Activated CD8-positive, alpha-beta memory T cell treated with anti-CD3 and anti-CD28 coated beads, Interleukin-2, amount 50 U/mL, for 48 hours (primary cell): ENCODE measurements at places on chromosomes 2 and 18.
A peak's percentile ranks its signal among the peaks of the same experiment; 100 is the strongest.

DNA sequence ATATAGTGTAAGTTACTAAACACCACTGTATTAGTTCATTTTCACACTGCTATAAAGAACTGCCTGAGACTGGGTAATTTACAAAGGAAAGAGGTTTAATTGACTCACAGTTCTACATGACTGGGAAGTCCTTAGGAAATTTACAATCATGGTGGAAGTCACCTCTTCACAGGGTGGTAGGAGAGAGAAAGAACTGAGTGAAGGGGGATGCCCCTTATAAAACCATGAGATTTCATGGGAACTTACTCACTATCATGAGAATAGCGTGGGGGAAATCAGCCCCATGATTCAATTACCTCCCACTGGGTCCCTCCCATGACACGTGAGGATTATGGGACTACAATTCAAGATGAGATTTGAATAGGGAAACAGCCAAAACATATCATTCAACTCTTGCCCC lies 618.0 kb downstream of the NYAP2 start:
- DNase-seq = no peak

DNA sequence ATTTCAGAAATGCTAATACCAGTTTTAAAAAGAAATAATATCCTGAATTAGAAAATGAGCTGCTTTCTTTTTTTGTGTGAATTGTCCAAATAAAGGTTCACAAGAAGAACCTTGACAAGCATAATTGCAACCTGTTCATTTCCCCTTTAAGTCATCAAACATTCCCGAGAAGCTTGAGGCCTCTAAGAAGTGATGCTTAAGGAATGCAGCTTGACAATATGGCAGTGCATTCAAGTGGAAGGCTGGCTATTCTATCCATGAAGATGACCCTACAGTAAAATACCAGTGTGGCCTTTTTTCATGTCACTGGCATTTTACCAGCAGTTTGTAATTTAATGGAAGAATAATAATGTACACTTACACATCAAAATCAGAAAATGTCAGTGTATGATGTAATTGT lies 216.7 kb downstream of the CTNNA2 start:
- DNase-seq = no peak

GRCh38 chr18:74444104-74444503 lies 13.0 kb downstream of the DIPK1C start:
- DNase-seq = no peak

GRCh38 chr2:180222644-180223043 lies 215.5 kb upstream of the CWC22 start:
- no peak for DNase-seq

GRCh38 chr2:46562451-46562840 lies 83.1 kb downstream of the TMEM247 start:
- no peak for DNase-seq

DNA sequence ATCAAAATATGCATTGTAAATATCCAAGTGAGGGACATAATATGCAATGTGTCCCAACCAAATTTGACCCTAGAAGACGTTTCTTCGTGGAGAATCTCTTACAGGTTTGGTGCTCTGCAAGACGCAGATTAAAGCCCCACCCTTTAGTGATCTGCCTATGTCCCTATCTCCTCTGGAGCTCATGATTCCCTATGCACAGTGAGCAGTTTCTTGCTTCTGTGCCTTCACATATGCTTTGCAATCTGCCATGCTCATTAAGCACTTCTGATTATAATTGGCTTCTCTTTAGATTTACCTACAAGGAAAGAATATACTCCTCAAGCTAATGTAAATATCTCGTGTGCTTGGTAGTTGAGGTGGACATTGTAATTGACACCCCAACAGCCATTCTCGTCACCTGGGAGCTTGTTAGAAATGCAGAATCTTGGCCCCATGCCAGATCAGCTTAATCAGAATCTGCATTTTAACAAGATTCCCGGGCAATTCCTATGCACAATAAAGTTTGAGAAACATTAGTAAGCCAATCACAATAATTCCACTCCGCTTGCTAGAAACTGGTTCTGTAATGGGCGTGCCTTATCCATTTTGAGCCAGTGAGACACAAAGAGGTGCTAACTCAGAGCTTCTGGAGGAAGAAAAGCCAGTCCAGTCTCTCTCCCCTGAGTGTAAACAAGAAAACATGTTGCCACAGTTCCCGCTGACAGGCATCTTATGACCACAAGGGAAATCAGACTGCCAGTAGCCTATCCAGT lies 2.8 kb upstream of the PUM2 start:
- DNase-seq = no peak

DNA sequence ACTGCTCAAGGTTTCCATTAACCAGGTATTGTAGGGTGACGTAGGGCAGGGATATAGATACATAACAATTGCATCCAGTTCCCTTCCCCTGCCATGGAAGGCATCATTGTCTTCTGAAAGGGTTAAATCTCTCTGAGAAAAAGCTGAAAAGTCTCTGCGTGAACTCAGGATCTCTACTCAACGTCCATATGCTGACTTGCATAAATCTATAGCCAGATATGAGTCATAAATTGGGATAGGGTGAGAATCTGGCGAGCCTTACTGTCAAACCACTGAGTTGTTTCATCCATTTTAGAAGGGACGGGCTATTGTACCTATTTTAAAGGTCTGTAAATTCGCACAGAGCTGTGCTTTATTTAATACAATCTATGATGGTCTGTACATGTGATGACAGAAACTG lies 258.3 kb downstream of the L3MBTL4 start:
- DNase-seq = no peak

GRCh38 chr2:207032490-207032889 lies 93.2 kb downstream of the CPO start:
- no peak for DNase-seq

DNA sequence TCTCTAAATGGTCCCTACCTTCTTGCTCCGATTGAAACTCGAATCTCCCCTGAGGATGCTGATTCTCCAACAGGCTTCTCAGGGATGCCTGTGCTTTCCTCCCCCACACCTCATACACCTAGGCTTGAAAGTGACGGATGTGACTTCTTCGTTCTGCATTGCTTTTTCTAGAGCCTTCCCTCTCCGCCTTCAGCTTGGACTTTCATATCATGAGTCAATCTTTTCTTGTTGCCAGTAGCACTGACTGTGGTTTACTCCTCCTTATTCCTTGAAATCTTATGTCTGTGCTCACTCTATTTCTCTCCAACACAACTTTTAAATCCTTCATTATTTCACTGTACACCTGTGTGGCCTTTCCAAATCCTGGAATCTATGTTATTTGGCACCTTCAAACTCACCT lies 451.4 kb downstream of the TMX3 start:
- DNase-seq = no peak

DNA sequence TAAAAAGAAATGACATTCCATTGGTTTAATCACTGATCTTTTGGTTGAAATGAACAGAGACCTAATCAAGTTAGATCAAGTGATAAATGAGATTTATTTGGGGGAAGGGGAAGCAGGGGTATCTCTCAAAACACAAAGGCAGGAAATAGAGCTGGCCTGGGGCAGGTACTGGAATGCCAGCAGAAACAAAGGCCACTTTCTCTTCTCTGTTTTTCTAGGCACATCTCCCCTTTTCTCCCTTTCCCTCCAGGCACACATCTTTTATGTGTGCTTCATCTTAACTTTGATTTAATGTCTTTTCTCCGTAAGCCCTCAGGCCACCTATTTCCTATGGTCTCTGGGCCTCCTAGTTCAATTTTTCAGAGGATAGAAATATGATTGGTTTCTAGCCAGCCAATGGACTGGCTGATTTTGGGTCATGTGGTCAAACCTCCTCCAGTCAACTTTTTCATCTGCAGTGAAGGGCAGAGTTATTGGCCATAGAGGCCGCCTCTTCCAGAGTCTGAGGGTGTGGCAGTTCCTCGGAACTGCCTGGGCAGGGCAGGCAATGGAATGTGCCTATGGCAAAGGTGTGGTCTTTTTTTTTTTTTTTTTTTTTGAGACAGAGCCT lies 58.9 kb upstream of the FAM136A start:
- no peak for DNase-seq

GRCh38 chr2:5352286-5352685 lies 339.9 kb upstream of the SOX11 start:
- DNase-seq = no peak

GRCh38 chr2:12686708-12687283 lies 29.9 kb upstream of the TRIB2 start:
- no peak for DNase-seq

DNA sequence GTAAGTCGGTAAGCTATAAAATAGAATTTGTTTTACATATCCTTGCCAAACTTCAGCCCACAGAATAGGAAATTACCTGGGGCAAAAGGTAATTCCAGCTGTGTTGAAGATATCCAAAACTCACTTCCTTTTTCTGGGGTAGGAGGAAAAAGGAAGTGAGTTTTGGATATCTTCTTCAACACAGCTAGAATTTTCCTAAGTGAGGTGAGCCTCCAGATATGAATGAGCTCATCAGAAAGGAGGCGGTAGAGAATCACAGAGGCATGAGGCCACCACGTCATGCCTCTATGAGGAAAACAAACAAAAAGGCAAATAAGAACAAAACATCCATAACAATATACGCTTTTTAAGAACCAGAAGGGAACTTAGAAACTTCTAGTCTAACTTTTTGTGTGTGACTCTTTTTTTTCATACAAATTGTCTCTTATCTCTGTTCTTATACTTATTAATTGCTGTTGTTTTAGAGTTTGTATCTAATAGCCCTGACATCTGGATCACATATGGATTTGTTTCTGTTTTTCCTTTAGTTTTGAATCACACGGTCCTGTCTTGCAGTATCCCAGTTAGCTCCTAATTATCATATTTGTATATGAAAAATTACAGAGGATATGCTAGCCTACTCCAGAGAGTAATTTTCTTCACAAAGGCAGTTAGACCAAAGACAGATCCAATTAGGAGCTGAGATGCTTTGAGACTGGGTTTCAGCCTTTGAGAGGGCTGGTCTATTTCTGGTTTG lies 104.5 kb downstream of the RBM43 start:
- DNase-seq = no peak

DNA sequence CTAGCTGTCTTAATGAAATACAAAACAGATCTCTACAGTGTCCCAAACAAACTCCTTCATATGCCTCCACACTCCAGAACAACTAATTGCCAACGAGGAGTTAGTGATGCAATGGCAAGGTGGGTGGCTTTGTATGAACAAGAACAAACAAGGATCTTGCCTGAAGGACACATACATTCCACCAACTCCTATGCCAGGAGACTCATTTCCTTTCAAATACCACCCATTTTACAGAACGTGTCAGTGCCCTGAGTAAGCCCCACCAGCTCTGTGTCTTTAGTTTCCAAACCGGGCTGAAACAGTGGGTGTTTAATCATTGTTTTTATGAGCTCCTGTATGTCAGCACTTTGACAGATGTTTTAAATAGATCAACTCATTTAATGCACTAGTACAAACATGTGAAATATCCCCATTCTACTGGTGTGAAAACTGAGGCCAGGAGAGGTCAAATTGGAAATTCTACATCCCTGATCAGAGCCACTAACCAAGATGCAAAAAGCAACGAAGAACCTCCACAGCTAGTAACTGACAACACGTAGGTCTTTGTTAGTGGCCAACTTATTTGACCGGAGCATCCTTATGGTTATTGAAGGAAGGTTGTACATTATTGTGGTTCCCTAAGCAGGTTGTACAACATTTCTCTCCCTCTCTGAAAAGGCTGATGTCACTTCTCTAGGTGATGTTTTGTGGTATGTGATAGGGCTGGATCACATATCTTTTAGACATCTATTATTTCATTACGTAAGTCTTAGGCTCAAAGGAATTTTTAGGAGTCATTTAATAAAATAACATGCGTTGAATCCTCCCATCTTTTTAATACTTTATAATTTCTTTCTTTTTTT lies 534.9 kb upstream of the TNP1 start:
- DNase-seq = no peak

GRCh38 chr18:2985628-2986027 lies 27.3 kb downstream of the LPIN2 start:
- no peak for DNase-seq

DNA sequence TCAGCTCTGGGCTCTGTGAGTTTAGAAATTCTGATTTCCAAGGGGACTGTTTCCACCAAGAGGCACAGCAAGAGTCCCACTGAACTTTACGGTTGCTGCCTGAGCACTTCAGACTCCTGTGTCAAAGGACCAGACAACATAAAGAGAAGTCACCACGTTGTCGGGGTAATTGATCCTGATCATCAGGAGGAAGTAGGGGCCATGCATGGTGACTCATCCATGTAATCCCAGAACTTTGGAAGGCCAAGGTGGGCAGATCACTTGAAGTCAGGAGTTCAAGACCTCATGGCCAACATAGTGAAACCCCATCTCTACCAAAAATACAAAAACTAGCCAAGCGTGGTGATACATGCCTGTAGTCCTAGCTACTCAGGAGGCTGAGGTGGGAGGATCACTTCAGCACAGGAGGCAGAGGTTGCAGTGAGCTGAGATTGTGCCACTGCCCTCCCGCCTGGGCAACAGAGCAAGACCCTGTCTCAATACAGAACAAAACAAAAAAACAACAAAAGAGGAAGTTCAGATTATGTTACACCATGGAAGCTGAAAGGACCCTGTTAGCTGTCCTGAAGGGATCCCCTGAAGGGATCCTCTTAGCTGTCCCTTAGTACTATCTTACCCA lies 9.4 kb upstream of the ASXL2 start:
- DNase-seq = no peak

- DNase-seq = no peak
Observed at GRCh38 chr2:37389989-37390765, 45.7 kb downstream of the QPCT start.

- DNase-seq = no peak
Observed at GRCh38 chr18:59659508-59660170, 37.6 kb downstream of the CCBE1 start.

DNA sequence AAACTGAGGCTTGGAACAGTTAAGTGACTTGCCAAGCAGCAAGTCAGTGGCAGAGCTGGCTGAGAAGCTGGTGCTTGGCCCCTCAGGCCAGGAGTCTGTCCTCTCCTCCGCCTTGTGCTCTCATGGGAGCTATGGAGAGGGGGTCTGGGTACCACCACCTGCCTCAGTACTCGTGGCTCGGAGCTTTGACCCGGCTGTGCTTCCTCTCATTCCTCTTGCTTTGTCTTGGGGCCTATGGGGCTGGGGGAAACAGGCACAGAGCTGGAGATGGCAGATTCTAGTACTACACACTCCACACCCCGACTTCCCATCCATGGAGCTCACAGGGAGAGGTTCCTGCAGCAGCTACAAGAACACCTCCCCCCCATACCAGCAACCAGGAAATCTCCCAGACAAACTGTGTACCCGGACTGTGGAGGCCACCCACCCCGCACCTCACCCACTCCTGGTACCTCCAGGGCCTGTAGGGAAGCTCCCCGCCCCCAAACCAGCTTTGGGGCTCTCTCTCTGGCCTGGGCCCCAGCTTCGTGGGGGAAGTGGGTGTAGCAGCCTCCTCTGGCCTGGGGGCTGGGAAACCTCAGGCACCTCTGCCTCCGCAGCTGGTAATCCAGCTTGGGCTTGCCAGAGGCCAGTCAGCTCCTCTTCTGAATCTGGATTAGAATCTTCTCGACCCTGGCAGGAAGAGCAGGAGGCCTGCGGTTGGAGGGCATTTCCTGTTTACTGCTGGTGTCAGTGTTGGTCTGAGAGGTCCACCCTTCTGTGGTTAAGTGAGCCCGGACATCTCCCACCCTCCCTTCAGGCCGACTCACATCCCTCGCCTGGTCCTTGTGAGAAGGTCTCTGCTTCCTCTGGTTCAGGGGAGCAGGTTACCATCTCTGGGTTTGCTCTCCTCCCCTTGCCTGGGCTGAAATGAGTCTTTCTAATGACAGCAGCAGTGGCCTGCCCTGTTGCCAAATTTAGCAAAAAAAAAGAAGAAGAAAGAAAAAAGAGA lies 22.3 kb upstream of the RHOB start:
- DNase-seq = peak; percentile 56

- DNase-seq = no peak
Observed at GRCh38 chr2:241813644-241814392, 4.8 kb downstream of the NEU4 start.
